ENCODE measurements at places on chromosomes 12 and 14.

- DNase-seq, result no peak
Measured at GRCh38 chr12:111259231-111259630, 109.7 kb downstream of the PHETA1 start.

GRCh38 chr12:132489078-132489601 is 811 bp upstream of the FBRSL1 start:
- DNase-seq, result no peak

DNA sequence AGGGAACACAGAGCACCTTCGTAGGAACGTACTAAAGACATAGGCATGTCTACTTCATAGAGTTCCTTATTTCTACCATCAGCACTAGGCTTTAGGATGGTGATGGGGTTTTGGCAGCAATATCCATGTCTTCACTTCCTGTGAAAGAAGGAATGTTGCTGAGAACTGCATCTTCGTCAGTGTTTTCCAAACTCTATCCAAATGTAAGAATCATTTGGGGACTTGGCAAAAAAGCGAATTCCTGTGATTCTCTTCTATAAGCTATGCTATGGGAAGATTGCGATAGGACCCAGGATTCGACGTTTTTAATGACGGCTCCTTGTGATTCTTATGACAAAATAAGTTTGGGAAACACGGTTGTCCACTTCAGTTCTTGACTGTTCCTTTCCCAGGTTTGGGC is 39.8 kb downstream of the AKAP3 start:
- no peak for DNase-seq

GRCh38 chr12:51216642-51217041 is 1.2 kb downstream of the POU6F1 start:
- no peak for DNase-seq

- DNase-seq, result no peak
Measured at GRCh38 chr12:87870061-87870460, 159.1 kb downstream of the C12orf50 start.

- no peak for DNase-seq
Measured at GRCh38 chr12:6337958-6338433, 3.9 kb downstream of the TNFRSF1A start.

DNA sequence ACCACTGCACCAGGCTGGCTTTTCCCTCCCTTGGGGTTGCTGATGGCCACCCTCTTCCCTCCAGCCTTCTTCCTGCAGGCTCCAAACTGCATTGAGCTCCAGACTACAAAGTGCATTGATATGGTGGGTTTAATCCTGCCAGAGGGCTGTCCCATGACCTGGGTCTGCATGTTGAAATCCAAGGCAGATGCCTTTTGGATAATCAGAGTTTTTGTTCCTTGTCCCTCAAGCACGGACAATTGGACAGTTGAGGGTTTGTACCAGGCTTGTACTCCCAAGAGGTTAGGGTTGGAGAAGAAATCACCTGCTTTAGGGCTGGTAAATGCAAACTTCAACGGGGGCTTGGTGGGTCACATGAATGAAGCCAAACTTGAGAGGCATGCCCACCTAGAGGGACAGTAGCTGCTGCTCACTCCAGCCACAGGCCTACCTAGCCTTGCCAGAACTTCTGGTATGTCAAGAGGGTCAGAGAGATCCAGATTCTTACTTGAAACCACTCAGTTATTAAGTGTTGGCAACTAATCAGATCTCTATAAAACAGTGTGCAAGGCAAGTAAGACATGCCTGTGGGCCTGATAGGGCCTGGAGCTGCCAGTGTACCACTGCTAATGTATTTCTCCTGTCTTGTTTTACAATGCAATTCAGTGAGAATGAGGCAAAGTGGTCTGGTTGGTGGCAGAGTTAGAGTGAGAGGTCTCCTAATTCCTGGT is 21.7 kb upstream of the KRT83 start:
- no peak for DNase-seq

DNA sequence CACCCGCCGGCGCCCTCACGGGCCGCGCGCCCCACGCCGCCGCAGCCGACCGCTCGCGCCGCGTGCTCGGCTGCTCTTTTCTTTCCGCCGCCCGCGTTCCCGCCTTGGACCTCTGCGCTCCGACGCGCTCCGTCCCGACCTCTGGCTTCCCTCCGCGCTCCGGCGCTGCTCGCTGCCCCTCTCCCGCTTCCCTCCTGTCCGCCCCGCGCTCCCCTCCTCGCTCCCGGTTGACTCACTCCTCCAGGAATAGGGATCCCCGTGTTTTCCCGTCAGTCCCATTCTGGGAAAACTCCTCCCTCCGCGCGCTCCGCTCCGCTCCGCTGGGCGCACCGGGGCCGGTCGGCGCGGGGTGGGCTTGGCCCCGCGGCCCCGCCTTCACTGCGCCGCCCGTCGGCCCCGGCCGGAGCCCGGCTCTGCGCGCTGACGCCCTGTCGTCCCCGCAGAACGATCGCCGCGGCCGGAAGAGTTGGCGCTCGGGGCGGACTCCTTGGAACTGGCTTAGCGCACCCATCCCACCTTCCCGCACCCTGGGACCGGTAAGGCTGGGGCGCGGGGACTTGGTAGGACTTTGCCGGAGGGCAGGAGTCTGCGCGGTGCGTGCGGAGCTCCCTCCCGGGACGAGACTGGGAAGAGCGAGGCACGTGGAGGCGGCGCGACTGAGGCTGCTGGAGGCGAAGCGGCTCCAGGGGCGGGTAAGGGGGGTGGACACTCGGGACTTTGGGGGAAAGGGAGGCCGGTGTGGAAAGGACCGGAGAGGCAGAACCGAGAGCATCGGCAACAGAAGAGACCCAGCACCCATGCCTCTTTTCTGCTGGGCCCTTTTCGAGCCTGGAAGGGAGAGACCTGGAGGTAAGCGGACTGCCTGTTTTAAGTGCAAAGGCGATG is 550 bp downstream of the TEAD4 start:
- peak; percentile 66 for DNase-seq

DNA sequence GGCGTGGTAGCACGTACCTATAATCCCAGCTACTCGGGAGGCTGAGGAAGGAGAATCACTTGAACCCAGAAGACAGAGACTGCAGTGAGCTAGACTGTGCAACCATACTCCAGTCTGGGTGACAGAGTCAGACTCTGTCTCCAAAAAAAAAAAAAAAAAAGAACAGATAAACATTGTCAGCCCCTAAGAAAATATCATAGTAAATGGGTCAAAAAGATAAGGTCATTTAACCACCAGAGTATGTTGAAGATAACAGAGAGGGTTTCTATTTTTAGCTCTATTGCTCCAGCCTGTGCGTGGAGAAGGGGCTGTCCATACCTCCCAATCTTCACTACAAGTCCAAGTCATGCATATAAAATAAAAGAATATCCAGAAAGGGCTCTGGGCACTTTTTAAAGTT is 15.4 kb downstream of the LGMN start:
- DNase-seq, result no peak
